ENCODE measurements at places on chromosomes 11 and 22.
A peak's percentile ranks its signal among the peaks of the same experiment; 100 is the strongest.

GRCh38 chr11:70892889-70893288, 359.5 kb downstream of the SHANK2 start:
- DNase-seq, result no peak

- DNase-seq, result no peak
These were observed 5.3 kb downstream of the PPM1F start for GRCh38 chr22:21947040-21948014.

DNA sequence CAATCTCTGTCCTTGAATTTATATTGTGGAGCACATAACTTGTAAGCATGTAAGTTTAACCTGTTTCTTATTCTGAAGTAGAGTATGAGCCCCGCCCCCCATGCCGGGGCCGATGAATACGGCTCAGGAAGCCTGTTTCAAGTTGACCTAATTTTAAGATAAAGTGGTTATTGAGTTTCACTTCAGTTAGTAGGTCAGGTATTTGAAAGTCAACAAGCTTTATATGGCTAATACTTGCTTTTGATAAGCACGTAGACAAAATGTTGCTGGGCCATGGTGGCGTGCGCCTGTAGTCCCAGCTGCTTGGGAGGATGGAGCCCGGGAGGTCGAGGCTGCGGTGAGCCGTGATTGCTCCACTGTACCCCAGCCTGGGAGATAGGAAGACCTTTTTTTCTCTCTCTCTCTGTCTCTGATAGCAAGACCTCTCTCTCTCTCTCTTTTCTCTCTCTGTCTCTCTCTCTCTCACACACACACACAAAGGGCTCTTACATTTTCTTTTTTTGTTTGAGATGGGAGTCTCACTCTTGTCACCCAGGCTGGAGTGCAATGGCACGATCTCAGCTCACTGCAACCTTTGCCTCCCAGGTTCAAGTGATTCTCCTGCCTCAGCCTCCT, 14.4 kb downstream of the YWHAH start:
- no peak for DNase-seq

- DNase-seq, result no peak
These were observed 6.6 kb downstream of the WT1 start for GRCh38 chr11:32428665-32429303.

GRCh38 chr11:134597452-134597851, 185.4 kb upstream of the B3GAT1 start:
- no peak for DNase-seq

GRCh38 chr11:124285610-124286344, 28.0 kb downstream of the OR8D1 start:
- DNase-seq, result no peak

DNA sequence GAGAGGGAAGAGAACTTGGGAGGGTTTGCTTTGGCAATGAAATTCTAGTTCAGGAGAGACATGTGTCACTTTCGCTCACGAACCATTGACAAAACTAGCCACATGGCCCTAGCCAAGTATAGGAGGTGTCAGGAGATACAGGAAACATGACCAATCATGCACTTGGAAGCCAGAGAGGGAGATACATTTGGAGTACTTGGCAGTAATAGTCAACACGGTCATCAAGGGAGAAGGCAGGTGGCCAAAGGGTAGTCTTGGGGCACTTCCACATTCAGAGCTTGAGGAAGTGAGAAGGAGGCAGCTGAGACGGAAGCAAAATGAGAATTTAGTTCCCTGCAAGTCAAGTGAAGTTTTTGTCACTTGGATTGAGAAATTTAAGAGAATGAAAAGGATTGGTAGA, 26.4 kb upstream of the KIRREL3 start:
- no peak for DNase-seq

DNA sequence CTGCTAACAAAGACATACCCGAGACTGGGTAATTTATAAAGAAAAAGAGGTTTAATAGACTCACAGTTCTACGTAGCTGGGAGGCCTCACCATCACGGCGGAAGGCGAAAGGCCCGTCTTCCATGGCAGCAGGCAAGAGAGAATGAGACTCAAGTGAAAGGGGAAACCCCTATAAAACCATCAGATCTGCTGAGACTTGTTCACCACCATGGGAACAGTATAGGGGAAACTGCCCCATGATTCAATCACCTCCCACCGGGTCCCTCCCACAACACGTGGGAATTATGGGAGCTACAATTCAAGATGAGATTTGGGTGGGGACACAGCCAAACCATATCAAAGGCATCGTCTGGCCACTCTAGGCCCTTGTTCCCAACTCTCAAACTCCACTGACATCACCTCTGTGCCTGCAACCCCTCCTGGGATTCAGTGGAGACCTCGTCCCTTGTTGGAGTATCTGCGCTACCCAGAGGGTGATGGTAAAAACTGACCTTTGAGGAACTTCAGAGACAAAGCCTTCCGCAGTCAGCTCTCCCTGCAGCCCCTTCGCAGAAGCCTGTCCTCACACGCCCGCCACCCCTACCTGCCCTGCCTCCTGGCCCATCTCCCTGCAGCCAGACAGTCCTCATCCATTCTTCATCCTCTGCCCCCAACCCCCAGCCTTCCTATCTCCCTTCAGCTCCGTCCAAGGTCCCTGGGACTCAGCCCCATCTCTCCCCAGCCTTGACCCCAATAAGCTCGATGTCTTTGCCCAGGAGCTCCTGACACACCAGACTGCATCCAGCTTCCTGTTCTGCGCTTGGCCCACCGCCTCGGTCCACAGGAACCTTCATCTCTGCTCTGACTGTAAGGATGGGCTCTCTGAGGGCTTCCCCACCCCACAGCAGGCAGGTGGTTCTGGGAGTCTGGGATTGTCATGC, 15.8 kb downstream of the CCND1 start:
- DNase-seq, result no peak

DNA sequence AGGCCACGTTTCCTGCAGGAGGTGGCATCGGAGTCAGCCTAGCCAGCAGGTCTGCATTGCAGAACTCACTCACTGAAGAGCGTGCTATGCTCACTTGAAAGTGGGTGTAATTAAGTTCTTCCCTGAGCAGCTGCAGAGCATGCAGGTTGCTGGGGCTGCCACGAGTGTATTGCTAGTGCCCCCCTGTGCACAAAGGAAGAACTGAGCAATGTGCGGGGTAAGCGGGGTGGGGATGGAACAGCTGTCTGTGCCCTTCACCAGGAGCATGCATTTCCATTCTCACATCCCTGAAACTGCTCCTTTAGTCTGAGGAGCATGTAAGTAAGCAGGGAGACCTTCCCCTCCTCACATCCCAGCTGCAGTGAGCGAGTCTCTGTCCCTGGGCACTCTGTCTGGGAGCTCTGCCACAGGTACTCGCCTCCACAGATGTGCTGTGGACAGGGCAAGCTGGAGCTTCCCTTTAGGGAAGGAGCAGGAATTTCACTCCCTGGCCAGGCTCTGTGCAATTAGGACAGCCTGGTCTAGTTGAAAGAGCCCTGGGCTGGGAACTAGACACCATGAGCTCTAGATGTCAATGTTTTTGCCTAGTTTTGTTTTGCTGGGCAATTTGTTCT, 1031.8 kb downstream of the NTM start:
- no peak for DNase-seq

- DNase-seq, result no peak
These were observed 5.5 kb upstream of the TMPRSS13 start for GRCh38 chr11:117934526-117935307.

GRCh38 chr11:6607190-6607795, 3.7 kb downstream of the ILK start:
- no peak for DNase-seq

GRCh38 chr11:86390487-86390886, 15.8 kb downstream of the CCDC81 start:
- DNase-seq, result no peak

GRCh38 chr11:61626580-61627380, 45.9 kb upstream of the SYT7 start:
- no peak for DNase-seq

DNA sequence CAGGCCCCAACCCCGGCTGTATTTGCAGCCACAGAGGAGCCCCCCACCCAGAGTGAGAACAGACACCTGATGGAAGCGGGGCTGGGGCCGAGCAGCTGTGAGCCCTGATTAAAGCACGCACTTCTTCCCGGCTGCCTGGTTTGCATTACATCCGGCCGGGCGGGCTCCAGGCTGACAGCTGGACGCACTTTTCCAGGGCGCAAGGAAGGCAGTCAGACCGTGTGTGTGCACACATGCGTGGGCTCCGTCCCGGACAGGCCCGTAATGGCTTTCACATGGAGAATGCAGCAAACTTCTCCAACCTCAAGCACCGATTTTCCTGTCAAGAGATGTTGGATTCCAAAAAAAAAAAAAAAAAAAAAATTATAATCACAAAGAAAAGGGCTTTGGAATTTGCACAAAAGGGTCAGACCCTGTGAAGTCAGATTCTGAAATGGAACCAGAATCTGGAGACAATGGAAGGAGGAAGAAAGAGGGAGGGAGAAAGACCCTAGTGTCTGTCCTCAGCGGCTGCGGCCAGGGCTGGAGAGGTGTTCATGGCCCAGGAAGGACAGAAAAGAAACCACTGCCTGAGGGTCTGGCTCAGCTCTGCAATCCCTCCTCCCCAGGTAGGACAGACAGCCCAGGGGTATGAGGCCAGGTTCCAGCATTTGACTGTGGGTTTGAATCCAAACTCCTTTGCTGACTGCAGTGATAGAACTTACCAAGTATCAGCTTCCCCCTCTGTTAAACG, 365.5 kb downstream of the MN1 start:
- DNase-seq, result no peak

- no peak for DNase-seq
These were observed 44.1 kb downstream of the GNB1L start for GRCh38 chr22:19810381-19811201.

- DNase-seq, result no peak
These were observed 75.0 kb upstream of the PDGFD start for GRCh38 chr11:104238916-104239315.

- no peak for DNase-seq
These were observed 1.4 kb upstream of the EMSY start for GRCh38 chr11:76443268-76443980.

- peak; percentile 74 for DNase-seq
These were observed at the start of gene NEAT1 for GRCh38 chr11:65422633-65423515. Gene NEAT1, plus strand, starts transcription at chr11:65422798.

- DNase-seq, result no peak
These were observed at the start of gene TRIM22 for GRCh38 chr11:5689551-5689983. Gene TRIM22, plus strand, starts transcription at chr11:5689790. Its CDS starts 6,443 bp downstream, at chr11:5696233.

- DNase-seq, result no peak
These were observed 3.7 kb downstream of the MICALL1 start for GRCh38 chr22:37909766-37910165.

DNA sequence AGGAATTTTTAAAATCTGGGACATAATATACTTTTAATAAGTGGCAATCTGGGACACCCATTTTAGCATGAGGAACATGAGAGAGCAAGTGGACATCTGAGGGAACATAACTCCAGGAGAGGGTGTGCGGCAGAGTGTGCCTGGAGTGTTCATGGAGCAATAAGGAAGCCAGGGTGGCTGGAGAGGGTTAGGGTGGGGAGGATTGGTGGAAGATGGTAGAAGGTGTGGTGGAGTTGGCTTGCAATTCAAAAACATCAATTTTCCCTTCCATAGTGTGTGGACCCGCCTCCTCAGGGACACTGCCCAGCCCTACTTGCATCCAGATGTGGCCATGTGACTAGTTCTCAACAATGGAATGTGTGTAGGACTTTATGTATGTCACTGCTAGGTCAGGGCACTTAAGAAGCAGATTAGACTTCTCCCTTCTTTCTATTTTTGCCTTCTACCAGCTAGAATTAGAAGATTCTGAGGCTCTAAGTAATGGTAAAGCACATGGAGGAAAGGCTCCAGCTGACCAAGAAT, 4.4 kb upstream of the DENND5A start:
- peak; percentile 27 for DNase-seq

- DNase-seq, result no peak
These were observed 53.3 kb upstream of the PRDM11 start for GRCh38 chr11:45092901-45093760.

DNA sequence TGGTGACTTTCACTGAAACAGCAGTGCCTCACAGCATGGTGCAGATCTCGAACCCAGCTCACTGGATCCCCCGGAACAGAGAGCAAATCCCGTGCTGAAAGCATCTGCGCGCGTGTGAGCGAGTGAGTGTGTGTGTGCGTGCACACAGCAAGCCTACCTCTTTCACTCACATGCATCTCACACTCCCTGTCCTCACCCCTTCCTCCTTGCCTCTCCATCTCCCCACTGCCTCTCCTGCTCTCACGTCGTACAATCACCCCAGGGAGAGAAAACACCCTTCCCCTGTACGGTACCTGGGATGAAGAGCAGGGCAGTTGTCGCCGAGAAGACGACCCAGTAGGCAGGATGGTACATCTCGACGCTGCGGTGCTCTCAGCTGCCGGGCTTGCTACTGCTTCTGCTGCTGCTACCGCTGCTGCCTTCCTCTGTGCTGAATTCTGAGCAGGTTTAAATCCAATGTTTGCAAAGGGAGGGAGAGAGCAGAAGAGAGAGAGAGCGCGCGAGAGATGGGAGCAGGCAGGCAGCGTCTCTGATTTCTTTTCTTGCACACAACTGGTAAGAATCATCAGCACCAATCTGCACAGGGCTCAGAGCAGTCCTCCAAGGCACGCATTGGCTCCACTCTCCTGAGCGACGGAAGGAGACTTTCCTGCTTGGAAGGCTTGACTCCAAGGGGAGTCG, at the start of gene OPCML:
OPCML (minus strand) TSS at position 531 of the 681 bp plus-strand sequence.
- DNase-seq, result no peak

- DNase-seq, result no peak
These were observed 109.0 kb upstream of the APOA1 start for GRCh38 chr11:116946414-116946813.

- DNase-seq, result no peak
These were observed at the start of gene KMT5B for GRCh38 chr11:68213135-68213515. Gene KMT5B, minus strand, starts transcription at chr11:68213296. Its CDS starts 23,220 bp downstream, at chr11:68190076.

- DNase-seq, result no peak
These were observed 3.1 kb upstream of the EHD1 start for GRCh38 chr11:64881476-64881875.

All from COLO829 (cell line).